ENCODE measurements at places on chromosomes 6 and 20. TPM values are rescaled to one million over a fixed set of nuclear protein-coding genes. Genes with fewer than 3 reads are reported as not detected.

The DEFB121 gene
- not detected for total RNA-seq

DNA sequence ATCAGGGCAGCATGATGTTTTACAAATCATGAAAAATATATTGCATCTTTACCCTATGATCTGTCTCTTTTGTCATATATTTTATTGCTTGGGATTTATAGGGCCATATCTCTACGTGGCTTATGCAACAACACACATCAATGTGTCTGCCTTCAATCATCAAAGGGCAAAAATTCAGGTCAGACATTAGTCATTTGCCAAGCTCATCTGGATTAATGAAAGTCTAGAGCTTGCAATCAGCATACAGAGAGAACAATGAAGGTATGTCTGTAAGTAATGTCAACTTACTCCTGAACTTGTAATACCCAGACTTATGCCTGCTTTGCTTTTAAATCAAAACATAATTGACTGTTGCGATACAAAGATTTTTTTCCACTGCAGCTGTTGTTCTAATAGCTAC is 282.7 kb downstream of the HAO1 start:
- no peak overlapping the region for H3K4me3 ChIP-seq
- H3K27ac ChIP-seq: no peak overlapping the region
- no peaks in the 10 kb centered on the region for H3K4me1 ChIP-seq
- no peaks in the 10 kb centered on the region for H3K27me3 ChIP-seq

- H3K27me3 ChIP-seq: no peaks in the 10 kb centered on the region
- no peak overlapping the region for H3K27ac ChIP-seq
- H3K4me3 ChIP-seq: no peak overlapping the region
These were observed 1044.7 kb downstream of the KIF16B start for GRCh38 chr20:15528391-15529111.

The SAMHD1 gene
- 365 TPM for total RNA-seq

GRCh38 chr6:144007478-144008119 is 460 bp downstream of the PLAGL1 start:
- no peaks in the 10 kb centered on the region for H3K4me1 ChIP-seq
- no peaks in the 10 kb centered on the region for H3K36me3 ChIP-seq
- H3K4me3 ChIP-seq: peak overlapping the region; percentile 77
- peak overlapping the region; percentile 76 for H3K27ac ChIP-seq
- DNase-seq: no peak
- no peaks in the 10 kb centered on the region for H3K27me3 ChIP-seq

DNA sequence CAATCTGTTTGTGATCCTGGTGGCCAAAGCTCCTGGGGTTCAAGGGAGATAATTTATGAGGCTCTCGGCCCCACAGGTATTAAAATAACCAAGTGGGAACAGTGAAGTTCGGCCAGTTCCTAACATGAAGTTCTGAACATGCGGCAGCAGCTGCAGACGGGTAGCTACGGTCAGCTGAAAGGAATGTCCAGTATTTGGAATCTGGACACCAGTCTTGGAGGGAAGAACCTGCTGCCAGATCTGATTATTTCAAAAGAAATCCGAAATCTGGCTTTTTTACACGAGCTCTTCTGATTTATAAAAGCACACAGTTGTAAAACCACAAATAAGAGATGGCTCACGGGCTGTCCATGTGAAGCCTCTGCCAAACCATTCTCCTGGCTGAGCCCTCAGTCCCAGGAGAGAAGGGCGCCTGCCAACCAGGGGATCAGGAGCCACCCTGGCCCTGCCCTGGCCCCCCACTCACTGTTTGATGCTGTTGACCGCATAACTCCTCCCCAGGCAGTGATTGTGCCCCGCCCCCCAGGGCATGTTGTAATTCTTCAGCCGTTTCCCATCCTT is 28.2 kb upstream of the KCNB1 start:
- H3K4me3 ChIP-seq: peak overlapping the region; percentile 46
- H3K36me3 ChIP-seq: peaks cover 65% of the 10 kb centered on the region
- peak overlapping the region; percentile 56 for H3K27ac ChIP-seq
- H3K4me1 ChIP-seq: peaks cover 27% of the 10 kb centered on the region

DNA sequence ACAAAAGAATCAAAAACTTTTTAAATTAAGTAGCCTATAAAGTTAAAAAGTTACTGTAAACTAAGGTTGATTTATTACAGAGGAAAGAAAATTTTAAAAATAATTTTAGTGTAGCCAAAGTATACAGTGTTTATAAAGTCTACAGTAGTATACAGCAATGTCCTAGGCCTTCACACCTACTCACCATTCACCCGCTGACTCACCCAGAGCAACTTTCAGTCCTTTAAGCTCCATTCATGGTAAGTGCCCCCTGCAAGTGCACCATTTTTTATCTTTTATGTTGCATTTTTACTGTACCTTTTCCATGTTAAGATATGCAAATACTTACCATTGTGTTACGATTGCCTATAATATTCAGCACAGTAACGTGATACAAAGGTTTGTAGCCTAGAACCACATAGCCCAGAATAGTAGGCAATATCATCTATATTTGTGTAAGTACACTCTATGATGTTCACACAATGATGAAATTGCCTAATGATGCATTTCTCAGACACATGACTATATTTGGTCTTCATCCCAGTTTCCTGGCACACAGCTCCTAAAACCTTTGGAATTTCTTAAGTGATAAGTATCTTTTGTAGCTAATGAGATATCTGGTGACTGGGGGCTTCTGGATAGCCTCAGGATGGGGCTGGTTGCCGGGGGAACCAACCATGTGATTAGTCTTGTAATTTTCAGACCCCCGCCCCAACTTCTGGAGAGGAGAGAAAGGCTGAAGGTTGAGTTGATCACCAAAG is 111.0 kb downstream of the MRPL14 start:
- no peaks in the 10 kb centered on the region for H3K27me3 ChIP-seq
- H3K4me3 ChIP-seq: no peak overlapping the region
- no peak for DNase-seq
- no peaks in the 10 kb centered on the region for H3K36me3 ChIP-seq
- no peak overlapping the region for H3K27ac ChIP-seq
- H3K4me1 ChIP-seq: no peaks in the 10 kb centered on the region

- no peaks in the 10 kb centered on the region for H3K36me3 ChIP-seq
- H3K27me3 ChIP-seq: no peaks in the 10 kb centered on the region
- H3K4me3 ChIP-seq: no peak overlapping the region
- H3K27ac ChIP-seq: no peak overlapping the region
- DNase-seq: no peak
- H3K4me1 ChIP-seq: peaks cover 9% of the 10 kb centered on the region
These were observed 401.6 kb upstream of the RUNX2 start for GRCh38 chr6:44926556-44926955.

- H3K36me3 ChIP-seq: no peaks in the 10 kb centered on the region
- H3K27ac ChIP-seq: no peak overlapping the region
- H3K4me3 ChIP-seq: no peak overlapping the region
- H3K27me3 ChIP-seq: no peaks in the 10 kb centered on the region
These were observed 138.6 kb downstream of the RPS12 start for GRCh38 chr6:132952986-132953385.

DNA sequence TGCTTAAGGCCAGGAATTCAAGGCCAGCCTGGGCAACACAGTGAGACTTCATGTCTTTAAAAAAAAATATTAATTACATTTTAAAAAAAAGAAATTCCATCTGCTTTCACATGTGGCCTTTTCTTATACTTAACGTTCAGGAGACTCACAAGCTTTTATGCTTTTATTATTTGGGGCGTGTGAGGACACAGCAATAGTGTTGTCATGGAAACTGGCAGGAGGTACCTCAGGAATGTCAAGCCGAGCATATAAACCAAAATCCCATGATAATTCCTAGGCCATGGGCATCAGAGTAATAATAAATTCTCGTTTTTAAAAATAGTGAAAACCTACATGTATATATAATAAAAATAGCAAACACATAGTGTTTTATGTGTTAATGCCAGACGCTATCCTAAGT is 89.8 kb downstream of the IYD start:
- DNase-seq: no peak
- H3K4me1 ChIP-seq: no peaks in the 10 kb centered on the region
- H3K27me3 ChIP-seq: no peaks in the 10 kb centered on the region
- H3K27ac ChIP-seq: no peak overlapping the region
- no peaks in the 10 kb centered on the region for H3K36me3 ChIP-seq
- no peak overlapping the region for H3K4me3 ChIP-seq

The HDGFL1 gene
- not detected for total RNA-seq

DNA sequence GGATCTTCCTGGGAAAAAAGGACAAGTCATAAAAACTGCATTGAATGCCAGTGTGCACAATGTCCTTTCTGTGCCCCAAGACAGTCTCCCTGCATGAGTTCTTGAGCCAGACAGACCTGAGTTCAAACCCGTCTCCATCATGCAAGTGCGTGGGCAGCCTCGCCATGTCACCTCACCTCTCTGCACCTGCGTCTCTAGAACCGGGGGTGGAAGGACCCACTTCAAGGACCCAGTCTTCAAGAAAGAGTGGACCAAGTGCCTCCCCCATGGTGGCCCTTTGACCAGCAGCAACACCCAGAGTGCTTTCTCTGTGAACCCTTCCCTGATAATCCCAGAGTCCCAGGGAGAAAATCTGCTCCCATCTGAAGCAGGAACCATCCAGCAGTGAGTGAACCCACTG is 23.5 kb upstream of the ANGPT4 start:
- no peaks in the 10 kb centered on the region for H3K27me3 ChIP-seq
- no peak overlapping the region for H3K4me3 ChIP-seq

The SLC35D3 gene
- not detected for total RNA-seq

GRCh38 chr6:140379919-140380318 is 1005.5 kb upstream of the CITED2 start:
- no peaks in the 10 kb centered on the region for H3K4me1 ChIP-seq
- no peak overlapping the region for H3K4me3 ChIP-seq
- no peak for DNase-seq
- H3K27me3 ChIP-seq: no peaks in the 10 kb centered on the region

- peak overlapping the region; percentile 40 for H3K4me3 ChIP-seq
- H3K4me1 ChIP-seq: peaks cover 12% of the 10 kb centered on the region
- H3K36me3 ChIP-seq: no peaks in the 10 kb centered on the region
These were observed 136.9 kb downstream of the FOXO3 start for GRCh38 chr6:108697561-108698161.

The TDP2 gene
- 31.1 TPM for total RNA-seq

Data from thoracic aorta (tissue), 2 donors.